Activated CD4-positive, CD25-positive, alpha-beta regulatory T cell (primary cell): ENCODE measurements at places on chromosomes 2 and 18.

- no peak for DNase-seq
These were observed 39.2 kb upstream of the DARS1 start for GRCh38 chr2:136024616-136025015.

DNA sequence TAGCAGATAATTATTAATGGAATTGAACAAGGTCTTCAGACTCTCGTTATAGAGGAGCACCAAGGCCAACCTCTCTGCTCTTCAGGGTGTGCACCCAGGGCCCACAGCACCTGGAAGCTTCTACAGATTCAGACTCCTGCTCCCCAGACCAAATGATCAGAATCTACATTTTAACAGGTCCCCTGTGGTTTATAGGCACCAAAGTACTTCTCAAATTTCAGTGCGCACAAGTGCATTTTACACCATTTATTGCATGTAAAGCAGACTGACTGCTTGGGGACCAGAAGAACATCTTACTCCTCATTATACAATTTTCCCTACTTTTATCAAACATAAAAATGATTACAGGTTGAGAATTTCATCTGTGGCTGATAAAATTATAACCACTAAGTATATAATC, 163.9 kb downstream of the COL4A4 start:
- DNase-seq: no peak

DNA sequence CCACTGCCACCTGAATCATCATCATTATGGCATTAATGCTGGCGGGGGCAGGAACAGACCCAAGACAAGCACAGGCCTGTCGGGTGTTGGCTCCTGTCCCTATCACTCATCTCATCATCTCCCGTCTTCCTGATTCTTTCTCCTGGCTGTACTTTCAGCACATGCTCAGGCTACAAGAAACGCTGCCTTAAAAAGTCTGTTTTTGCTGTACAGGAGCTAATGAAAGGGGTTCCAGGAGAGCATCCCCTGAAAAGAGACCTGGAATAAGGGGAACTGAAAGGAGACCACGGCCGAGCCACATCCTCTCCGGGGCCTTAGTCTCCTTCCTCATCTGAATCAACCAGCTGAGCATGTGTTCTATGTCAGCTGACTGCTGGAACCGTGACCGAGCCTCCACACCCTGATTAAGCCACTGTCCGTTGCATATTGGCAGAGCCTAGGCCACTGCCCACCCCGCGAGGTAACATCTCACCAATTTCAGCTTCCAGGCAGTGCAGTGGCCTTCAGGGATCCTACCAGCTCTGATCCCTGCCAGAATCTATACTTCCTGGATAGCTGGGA, 62.6 kb downstream of the DNMT3A start:
- DNase-seq: no peak

GRCh38 chr18:68837665-68838451, 40.0 kb downstream of the CCDC102B start:
- DNase-seq: no peak

DNA sequence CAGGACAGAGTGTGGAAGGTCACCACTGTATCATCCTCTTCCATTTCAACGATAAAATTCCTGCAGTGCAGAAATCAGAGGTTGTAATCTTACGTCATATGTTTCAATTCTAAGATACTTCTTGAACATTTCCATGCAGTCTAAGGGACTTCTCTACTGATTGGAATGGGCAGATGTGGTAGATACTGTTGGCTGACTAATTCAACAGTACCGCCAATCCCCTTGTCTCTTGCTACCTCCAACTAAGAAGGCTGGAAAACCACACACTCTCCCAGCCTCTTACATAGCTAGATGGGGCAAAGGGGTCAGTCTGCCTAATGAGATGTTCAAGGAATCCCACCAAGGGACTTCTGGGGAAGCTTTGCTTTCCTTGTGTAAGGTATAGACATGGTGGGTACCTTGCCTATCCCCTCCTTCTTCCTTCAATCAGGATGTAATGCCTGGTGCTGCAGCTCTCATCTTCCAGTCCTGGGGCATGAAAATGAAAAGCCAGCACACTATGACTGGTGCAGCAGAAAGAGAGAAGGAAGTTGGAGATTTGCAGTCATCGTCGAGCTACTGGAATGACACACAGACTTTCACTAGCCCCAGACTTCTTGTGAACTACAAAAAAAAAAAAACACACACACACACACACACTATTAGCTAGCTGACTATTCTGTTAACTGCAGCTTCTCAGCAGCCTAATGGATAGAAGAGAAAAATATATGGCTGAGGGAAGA, 84.1 kb downstream of the ALPK2 start:
- DNase-seq: no peak

GRCh38 chr2:43146083-43146482, 80.3 kb downstream of the ZFP36L2 start:
- no peak for DNase-seq
